GM06990 (cell line): ENCODE measurements at places on chromosomes 3 and 15.
A peak's percentile ranks its signal among the peaks of the same experiment; 100 is the strongest.

DNA sequence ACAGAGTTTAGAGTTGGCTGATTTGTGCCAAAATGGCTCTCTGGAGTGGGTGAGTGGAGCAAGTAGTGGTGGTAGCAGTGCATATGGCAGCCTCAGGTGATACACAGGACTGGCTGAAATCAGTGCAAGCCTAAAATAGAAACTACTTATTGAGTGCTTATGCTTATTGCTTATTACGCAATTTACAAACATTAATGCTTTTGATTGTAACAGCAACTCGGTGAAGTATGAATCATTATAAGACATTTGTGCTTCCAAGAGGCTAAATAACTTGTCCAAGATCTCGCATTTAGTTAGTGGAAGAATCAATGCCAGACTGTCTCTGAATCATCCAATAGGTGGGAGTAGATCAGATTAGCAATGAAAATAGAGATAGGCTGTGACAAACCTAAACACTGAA lies 353.8 kb downstream of the NAALADL2 start:
- DNase-seq, result no peak

DNA sequence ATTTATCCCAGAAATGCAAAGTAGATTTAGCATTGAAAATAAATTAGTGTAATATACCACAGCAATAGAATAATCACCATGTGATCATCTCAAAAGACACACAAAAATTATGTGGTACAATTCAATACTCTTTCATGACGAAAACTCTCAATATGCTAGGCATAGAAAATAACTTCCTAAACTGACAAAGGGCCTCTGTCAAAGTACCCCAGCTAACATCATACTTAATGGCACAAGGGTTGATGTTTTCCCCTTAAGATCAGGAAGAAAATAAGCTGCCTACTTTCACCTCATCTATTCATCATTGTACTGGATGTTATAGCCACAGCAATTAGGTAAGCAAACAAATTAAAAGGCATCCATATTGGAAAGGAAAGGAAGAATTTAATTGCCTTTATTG lies 22.7 kb upstream of the NIPA2 start:
- no peak for DNase-seq

GRCh38 chr3:183779896-183780465 lies 45.4 kb downstream of the MAP6D1 start:
- DNase-seq, result no peak

- no peak for DNase-seq
Observed at GRCh38 chr3:47022641-47023071, 43.2 kb downstream of the NBEAL2 start.

DNA sequence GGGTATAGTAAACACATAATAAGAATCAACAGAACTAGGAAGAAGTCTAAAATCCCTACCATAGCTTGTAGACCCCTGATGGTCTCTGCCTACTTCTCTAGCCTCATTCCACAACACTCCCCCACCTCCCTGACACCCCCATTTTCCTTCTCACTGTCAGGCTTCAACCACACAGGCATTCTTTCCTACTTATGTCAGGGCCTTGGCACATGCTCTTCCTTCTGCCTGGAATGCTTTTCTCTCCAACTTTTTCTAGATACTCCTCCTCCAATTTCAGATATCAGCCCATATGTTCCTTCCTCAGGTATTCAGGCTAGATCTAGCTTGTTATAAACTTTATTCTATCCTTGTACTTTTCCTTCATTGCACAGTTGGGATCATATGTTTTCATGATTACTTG lies 106.0 kb upstream of the MRPL3 start:
- no peak for DNase-seq

DNA sequence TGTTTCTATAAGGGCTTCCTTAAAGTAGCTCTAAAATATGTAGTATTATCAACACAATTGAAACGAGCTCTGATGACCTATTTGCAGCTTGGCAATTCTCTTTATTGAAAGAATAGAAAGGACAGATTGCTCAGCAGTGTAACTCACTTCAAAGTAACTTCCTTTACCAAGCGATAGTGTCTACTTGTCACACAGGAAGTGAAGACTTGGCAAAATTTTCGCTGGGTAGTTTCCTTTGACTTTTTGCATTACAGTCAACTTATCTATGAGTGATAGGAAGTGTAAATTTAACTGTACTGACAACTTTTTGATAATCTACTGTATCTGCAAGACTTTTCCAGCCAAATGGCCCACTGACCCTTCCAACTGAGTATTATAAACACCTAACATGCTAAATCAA lies 22.8 kb downstream of the SLC9A9 start:
- peak; percentile 61 for DNase-seq

DNA sequence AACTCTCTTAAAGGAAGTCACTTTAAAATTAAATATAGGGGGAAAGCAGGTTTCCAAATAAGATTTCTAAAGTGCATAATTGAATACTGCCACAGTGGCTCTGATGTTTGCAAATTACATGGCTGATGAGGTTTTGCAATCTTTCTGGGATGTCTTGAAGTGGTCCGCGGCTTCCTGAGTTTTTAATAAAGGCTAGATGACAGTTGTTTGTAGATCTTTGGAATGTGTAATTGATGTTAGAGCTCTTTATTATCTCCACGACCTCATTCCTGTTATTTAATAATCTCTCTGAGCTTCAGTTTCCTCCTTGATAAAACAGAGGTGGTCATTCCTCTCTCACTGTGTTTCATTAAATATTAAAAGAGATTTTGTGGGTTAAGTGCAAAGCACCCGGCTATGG lies 27.0 kb upstream of the CEMIP start:
- no peak for DNase-seq

DNA sequence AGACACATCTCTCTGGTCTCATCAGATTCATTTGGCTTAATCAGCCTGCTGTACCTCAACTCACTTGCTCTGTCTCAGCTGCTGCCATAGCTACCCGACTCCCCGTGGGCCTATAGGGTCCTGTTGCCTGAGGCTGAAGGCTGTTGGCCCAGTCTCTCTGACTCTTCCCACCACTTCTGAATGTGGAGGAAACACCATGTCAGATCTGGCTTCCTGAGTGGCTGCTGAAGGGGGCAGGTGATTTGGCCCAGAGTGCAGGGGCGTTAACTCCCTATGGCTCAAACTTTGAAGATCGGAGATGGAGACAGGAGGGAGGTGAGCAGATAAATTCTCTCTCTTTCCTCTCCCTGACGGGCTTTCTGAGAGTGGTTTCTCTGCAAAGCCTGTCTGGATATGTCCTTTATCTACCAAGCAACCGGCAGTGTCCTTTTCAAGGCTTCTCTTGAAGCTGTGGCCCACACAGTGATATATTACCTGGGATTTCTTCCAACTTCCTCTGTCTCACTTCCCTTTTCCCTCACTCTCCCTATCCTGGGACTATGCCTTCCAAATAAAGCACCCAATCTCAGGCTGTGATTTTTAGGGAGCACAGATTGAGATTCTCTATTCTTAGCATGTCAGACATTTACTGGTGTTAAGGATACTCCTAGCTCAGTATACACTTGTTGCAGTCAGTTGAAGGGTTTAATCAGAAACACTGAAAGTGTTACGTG lies 334.9 kb upstream of the TBC1D5 start:
- no peak for DNase-seq
